Stimulated activated CD8-positive, alpha-beta memory T cell treated with anti-CD3 and anti-CD28 coated beads, Interleukin-15, amount 100 ng/mL, for 4 hours (primary cell): ENCODE measurements at places on chromosomes 12 and 14.

GRCh38 chr14:95490138-95490509, 26.3 kb downstream of the SYNE3 start:
- no peak for DNase-seq

- DNase-seq: no peak
Observed at GRCh38 chr12:104022786-104023185, 27.2 kb downstream of the GLT8D2 start.

- no peak for DNase-seq
Observed at GRCh38 chr12:94714378-94715114, 64.2 kb upstream of the TMCC3 start.

- DNase-seq: no peak
Observed at GRCh38 chr14:62289471-62289870, 527.3 kb downstream of the SNAPC1 start.

GRCh38 chr12:109611223-109611622, 37.6 kb downstream of the MVK start:
- no peak for DNase-seq

- DNase-seq: no peak
Observed at GRCh38 chr12:3493043-3493858, 2.2 kb downstream of the PRMT8 start.

GRCh38 chr14:101839236-101839635, 77.7 kb downstream of the PPP2R5C start:
- no peak for DNase-seq

DNA sequence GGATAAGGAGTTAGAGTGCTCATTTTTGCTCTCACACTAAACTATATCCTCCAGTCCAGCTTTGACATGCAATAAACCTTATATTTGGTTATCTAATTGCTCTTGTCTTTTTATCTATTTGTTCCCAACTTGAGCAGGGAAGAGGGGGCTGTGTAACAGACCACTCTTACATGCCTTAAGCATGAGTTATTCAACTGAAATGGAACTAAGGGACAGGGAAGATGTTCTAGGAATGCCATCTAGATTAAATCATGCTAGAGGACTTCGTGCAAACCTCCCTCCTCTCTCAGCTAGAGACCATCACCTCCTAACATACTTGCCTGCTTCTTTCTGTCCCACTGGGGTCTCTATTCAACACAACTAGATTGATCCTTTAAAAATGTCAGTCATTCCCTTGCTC, 20.6 kb downstream of the SPX start:
- DNase-seq: no peak

- no peak for DNase-seq
Observed at GRCh38 chr14:65156568-65157366, 54.5 kb upstream of the MAX start.
